ENCODE measurements at places on chromosomes 5 and 9. TPM values are rescaled to one million over a fixed set of nuclear protein-coding genes. Genes with fewer than 3 reads are reported as not detected.

The BARHL1 gene
- not detected for total RNA-seq

The SLC6A7 gene
- total RNA-seq: not detected

The SUSD3 gene
- total RNA-seq: not detected

The PPP2R2B gene
- 0.62 TPM for total RNA-seq

The SLC25A2 gene
- not detected for total RNA-seq

The BTNL3 gene
- not detected for total RNA-seq

The SLC45A2 gene
- not detected for total RNA-seq

The RGS14 gene
- total RNA-seq: 28.1 TPM

Measured in H4 (cell line).